ENCODE measurements at places on chromosomes 7 and 10. TPM values are rescaled to one million over a fixed set of nuclear protein-coding genes. Genes with fewer than 3 reads are reported as not detected.

- DNase-seq: no peak
Observed at GRCh38 chr10:81031774-81032173, 494.1 kb downstream of the SH2D4B start.

The MRLN gene
- 0.33 TPM for polyA plus RNA-seq

GRCh38 chr10:30579574-30579973 lies 50.0 kb downstream of the LYZL2 start:
- DNase-seq: no peak

DNA sequence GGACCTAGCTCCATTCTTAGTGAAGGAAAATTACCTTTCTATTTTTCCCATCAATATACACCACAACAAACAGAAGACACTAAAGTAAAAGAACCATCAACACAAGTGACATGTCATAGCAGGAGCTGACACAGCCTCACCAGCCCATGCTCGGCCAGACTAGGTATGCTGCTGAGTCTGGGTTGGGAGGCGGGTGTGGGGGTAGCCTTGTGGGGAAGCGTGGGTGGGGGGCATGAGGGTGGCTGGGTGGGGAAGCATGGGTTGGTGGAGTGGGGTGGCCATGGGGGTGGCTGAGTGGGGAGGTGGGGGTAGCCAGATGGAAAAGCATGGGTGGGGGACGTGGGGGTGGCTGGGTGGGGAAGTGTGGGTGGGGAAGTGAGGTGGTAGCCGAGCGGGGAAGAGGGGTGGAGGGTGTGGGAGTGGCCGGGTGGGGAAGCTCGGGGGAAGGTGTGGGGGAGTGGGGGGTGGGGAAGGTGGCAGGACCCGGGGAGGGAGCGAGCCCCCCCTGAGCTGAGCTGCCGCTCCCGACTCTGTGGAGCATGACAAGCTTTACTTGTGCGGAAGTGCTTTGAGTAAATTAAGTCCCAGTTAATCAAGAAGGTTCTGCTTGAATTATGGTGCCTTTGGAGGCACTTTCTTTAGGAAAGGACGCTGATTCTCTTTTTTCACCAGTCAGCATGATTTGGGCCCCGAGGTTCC lies 294.6 kb upstream of the ZNF32 start:
- no peak for DNase-seq

DNA sequence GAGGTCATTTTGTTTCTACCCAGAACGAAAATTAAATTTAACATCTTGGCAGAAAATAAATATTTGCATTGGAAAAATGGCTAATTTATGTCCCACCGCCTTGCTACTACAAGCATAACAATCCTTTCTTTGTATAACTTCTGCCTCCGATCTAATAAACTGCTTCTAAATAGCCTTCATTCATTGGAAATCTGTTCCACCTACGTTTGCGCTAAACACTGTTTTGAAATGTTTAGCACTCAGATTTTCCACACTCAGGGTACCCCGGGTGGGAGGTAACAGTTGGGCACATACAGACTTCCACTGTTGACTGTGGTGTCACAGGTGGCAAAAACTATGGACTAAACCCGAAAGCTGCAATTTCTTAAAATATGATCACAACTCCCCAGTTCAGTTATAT lies 96.4 kb downstream of the FGFR2 start:
- DNase-seq: no peak

GRCh38 chr7:1234881-1235500 lies 2.3 kb downstream of the UNCX start:
- no peak for DNase-seq

The NKX2-3 gene
- 22.1 TPM for polyA plus RNA-seq

The GIMAP8 gene
- polyA plus RNA-seq: 6.3 TPM

The SLC16A9 gene
- 2.6 TPM for polyA plus RNA-seq

- DNase-seq: no peak
Observed at GRCh38 chr7:106723398-106723797, 62.4 kb upstream of the CCDC71L start.

The FZD8 gene
- 5.5 TPM for polyA plus RNA-seq

The PNLIPRP2 gene
- 11.9 TPM for polyA plus RNA-seq

The KCNIP2 gene
- polyA plus RNA-seq: 21.2 TPM

DNA sequence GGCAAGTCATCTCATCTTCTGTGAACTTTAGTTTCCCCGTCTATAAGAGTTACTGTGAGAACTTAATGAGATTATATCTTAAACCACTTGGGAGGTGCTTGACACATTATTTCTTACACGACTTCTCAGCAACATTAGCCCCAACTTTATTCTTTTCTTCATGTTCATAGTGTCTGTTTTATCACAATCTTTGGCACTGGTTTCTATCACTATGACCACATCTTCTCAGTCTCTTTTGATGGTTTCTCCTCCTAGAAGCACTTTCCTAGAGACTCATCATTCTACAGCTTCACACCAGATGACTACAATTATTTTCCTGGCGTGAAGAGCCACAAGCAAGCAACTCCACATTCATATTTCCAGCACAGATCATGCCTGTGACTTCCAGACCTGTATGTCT lies 26.5 kb upstream of the BET1 start:
- DNase-seq: no peak

The VWDE gene
- polyA plus RNA-seq: 0.66 TPM

DNA sequence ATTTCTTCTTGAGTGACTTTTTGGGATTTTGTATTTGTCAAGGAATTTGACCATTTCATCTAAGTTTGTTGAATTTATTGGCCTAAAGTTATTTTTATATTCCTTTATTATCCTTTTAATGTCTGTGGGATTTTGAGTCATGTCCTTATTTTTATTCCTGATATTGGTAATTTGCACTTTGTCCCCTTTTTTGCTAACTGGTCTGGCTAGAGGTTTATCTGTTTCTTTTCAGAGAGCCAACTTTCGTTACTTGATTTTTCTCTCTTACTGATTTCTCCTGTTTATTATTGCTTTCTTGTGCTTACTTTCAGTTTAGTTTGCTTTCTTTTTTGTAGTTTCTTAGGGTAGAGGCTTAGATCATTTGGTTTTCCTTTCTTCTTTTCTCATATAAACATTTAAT lies 14.6 kb downstream of the MGMT start:
- no peak for DNase-seq

GRCh38 chr10:61164458-61165160 lies 220.6 kb upstream of the RHOBTB1 start:
- DNase-seq: peak; percentile 60

DNA sequence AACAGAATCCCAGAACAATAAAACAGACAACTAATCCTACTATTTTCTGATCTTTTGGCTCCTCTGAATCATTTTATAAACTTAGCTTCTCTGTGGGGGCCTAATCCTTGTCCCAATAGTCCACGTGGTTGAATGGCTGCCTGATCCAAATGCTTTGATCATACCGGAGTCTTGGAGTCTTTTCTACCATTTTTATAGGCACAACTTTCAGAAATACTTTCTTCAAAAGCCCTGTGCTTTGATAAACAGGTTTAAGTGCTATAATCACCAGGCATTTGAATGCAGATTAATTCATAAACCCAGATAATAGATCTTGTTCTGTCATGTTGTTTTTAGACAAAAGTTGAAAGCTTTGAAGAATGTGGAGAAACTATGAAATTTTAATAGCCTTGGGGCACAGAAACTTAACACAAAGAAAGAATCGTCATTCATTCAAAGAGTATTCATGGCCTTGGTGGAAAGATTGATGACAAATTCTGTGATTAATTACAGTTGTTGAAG lies 163.7 kb downstream of the AHR start:
- no peak for DNase-seq

The FOXK1 gene
- 11.6 TPM for polyA plus RNA-seq

GRCh38 chr10:124315591-124316270 lies 103.0 kb downstream of the OAT start:
- no peak for DNase-seq

The CABCOCO1 gene
- 1.8 TPM for polyA plus RNA-seq

The CH25H gene
- 4.2 TPM for polyA plus RNA-seq

GRCh38 chr10:70456164-70456563 lies 14.7 kb upstream of the NODAL start:
- no peak for DNase-seq

The FKBP6 gene
- 0.04 TPM for polyA plus RNA-seq

Data from large intestine (tissue), 12 donors.